Activated CD4-positive, alpha-beta T cell treated with anti-CD3 and anti-CD28 coated beads, Interleukin-2, amount 50 U/mL, for 1 hour (primary cell): ENCODE measurements at places on chromosomes 7 and 10.

GRCh38 chr7:73647725-73648592, 19.7 kb upstream of the VPS37D start:
- DNase-seq = peak; percentile 25

DNA sequence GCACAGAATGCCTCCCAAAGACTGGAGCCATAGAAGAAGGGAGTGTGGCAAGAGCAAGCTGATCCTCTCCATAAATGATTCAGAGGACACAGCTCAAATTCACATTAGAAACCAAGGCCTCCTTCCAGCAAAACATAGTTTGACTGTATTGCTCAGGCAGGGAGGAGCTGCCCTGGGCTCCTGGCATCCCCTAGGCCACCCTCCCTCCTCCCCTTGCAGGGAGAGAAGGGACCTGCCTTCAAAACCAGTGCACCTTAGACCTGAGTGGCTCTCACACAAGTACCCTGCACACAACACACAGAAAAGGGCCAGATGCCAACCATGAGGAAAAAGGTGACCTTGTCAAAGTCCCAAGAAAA, 64.7 kb downstream of the CREB3L2 start:
- DNase-seq = no peak

- no peak for DNase-seq
Observed at GRCh38 chr7:110407706-110408105, 683.2 kb upstream of the LRRN3 start.

GRCh38 chr10:71659111-71659634, 60.4 kb downstream of the C10orf105 start:
- DNase-seq = no peak

GRCh38 chr10:21732067-21732772, 198.2 kb downstream of the MLLT10 start:
- peak; percentile 19 for DNase-seq

GRCh38 chr10:36515319-36515718, 610.1 kb upstream of the ANKRD30A start:
- DNase-seq = no peak

DNA sequence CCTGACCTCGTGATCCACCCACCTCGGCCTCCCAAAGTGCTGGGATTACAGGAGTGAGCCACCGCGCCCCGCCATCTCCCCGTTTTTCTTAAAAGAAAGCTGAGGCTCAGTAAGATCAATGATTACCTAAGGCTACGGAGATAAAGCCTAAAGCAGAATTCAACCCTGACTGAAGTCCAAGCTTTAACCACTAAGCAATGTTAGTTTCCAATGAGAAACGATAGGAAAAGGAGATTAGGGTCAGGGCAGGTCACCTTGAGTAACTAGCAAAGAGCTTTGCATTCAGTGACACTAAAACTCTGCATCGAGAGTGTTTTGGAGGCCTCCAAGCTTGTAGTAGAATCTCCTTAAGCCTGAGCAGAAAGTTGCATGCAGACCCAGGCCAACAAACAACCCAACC, 17.6 kb upstream of the PRXL2A start:
- no peak for DNase-seq

DNA sequence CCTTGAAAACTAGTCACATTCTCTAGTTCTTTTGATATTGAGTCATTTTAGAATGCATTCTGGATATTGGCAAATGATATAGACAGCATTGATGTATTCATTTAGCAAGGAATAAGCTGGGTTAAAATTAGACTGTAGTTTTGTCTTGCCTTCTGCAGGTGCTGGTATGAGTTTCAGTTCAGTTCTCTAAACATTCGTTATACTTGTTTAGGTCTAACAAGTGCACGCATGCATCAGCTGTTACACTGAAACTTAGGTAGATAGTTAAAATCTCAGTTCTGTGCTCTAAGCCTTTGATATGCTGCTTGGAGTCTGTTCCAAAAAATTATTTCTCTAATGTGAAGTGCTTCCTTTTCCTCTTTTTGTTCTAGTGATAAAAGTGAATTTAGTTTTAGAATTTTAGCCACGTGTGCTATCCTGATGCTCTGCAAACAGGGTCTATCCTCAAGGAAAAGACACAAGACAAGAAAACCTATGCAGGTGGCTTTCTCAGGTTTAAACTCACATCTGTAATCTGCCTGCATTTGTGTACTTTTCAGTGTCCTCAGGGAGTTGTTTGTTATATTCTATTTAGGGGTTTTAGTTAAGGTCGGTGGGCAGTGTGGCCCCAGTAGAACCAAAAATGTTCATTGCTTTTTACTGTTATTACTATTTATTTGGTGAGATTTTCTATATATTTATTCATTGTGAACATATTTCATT, 409.0 kb downstream of the CDC14C start:
- no peak for DNase-seq

- DNase-seq = no peak
Observed at GRCh38 chr10:62297857-62298256, 29.2 kb upstream of the RTKN2 start.

DNA sequence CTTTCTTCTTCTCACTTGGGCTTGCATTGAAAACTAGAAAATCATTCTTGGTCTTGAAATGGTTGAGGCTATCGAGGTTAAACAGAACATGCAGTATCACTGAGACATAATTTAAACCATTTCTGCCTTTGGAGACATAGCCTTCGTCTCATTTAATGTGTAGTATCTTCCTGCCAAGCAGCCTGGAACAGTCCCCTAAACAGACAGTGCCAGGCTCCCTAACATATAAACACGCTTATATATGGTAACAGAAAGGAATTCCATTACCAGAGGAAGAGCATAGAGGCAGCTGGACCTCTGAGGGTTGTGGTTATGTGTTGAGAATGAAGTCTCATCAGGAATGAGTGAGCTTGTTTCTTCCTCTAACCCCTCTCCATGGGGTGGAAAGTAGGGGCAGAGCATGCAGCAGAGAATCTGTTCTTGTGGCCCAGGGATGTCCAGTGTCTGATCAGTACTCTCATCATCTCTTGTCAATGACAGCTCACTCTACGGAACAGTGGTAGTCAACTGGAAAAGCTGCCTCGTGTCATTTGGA, 11.2 kb downstream of the CACNB2 start:
- no peak for DNase-seq

DNA sequence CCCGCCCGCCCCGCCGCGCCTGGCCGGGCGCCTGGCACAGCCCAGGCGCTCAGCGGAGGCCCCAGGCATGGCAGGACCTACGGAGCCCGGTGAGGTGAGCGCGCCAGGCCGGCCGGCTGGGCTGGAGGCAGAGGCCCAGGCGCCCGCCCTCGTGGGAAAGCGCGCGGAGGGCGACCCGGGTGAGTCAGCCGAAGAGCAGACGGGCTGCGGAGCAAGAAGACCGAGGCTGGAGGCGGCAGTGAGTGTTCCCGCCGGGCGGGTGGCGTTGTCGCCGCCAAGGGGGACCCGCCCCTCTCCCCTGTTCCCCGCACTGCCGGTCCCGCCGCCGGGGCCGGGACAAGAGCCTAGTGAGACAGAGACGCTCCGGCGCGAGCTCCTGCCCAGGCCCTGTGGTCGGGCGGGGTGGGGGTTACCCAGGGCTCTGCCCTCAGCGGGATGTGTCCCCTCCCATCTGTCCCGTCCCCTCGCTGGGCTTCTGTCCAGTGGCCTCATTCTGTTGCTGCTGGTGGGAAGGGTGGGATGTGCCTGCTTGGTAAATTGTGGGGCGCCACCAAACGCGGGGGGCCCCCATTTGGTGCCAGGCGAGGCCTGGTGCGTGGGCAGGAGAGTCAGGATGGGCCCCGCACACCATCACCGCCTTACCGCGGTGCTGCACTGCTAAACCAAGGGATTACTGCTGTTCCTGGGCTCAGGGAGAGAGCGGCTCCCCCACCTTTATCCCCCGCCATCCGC, 17.0 kb upstream of the NODAL start:
- peak; percentile 27 for DNase-seq

GRCh38 chr10:19872504-19873271, 56.5 kb downstream of the PLXDC2 start:
- no peak for DNase-seq

DNA sequence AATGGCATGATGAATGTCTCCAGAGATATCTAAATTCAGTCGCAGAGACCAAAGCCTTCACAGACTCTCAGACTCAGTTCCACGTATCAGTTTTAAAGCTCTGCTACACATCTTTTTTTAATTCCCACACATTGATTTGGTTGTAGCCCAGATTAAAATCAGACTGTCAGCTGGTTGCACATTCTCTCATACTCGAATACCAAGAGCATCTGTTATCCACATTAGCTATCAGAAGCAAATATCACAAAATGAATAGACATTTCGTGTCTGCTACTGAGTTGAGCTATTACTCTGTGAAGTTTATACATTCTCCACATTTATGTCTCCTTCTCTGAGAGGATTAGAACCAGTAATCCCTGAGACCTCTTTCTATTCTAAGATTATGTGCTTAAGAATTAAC, 229.2 kb downstream of the GPAM start:
- DNase-seq = no peak

- DNase-seq = peak; percentile 39
Observed at GRCh38 chr7:6436385-6436685, 11.4 kb downstream of the DAGLB start.

- DNase-seq = no peak
Observed at GRCh38 chr10:62399211-62399610, 25.0 kb downstream of the ZNF365 start.

DNA sequence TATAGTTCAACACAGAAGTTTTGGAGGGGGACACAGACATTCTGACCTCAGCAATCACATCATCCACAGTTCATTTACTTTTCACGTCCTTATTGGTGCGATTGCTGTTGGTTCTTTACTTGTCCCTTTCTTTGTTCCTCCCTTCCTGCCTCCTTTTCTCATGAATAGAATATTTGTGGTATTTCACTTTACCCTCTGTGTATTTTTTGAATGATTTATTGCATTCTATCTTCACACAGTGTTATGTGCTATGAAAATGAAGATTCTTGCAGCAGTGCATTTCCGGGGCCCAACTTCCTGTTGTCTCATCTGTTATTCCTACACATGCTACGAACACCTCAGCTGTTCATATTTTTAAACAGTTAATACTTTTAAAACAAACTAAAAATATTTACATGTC, 179.6 kb downstream of the ZMYND11 start:
- DNase-seq = no peak

DNA sequence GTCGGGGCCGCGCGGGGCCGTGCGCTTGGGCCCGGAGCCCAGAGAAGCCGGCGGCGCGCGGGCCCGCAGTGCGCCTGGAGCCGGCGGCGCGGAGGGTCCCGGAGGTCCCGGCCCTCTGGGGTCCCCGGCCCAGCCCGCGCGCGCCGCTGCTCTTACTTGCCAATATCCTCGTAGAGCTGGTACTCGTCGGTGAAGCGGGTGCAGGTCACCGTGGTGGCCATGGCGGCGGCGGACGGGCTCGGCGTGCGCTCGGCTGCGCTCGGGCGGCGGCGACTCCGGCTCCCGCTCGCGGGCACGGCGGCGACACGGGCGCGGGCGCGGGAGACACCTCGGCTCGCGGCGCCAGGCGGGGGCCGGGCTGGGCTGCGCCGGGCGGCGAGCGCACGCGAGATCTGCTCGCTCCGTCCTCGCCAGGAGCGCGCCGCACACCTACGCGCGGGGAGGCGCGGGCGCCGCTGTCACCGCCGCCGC, at the start of gene CAMK2B:
TSS of gene CAMK2B (minus strand) at position 394 of the 471 bp plus-strand sequence. CDS start at position 221, 173 bp downstream.
- DNase-seq = no peak

- no peak for DNase-seq
Observed at GRCh38 chr10:58994226-58995057, 182.0 kb upstream of the PHYHIPL start.

DNA sequence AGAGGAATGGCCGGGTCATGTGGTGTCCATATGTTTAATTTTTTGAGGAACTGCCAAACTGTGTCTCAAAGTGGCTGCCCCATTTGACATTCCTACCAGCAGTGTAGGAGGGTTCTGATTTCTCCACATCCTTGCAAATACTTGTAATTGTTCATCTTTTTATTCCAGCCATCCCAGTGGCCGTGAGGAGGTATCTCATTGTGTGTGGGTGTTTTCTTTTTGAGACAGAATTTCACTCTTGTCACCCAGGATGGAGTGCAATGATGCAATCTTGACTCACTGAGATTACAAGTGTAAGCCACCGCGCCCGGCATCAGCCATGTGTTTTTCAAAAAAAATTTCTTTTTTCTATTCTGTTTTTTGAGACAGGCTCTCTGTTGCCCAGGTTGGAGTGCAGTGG, 38.7 kb upstream of the DLG5 start:
- DNase-seq = no peak

DNA sequence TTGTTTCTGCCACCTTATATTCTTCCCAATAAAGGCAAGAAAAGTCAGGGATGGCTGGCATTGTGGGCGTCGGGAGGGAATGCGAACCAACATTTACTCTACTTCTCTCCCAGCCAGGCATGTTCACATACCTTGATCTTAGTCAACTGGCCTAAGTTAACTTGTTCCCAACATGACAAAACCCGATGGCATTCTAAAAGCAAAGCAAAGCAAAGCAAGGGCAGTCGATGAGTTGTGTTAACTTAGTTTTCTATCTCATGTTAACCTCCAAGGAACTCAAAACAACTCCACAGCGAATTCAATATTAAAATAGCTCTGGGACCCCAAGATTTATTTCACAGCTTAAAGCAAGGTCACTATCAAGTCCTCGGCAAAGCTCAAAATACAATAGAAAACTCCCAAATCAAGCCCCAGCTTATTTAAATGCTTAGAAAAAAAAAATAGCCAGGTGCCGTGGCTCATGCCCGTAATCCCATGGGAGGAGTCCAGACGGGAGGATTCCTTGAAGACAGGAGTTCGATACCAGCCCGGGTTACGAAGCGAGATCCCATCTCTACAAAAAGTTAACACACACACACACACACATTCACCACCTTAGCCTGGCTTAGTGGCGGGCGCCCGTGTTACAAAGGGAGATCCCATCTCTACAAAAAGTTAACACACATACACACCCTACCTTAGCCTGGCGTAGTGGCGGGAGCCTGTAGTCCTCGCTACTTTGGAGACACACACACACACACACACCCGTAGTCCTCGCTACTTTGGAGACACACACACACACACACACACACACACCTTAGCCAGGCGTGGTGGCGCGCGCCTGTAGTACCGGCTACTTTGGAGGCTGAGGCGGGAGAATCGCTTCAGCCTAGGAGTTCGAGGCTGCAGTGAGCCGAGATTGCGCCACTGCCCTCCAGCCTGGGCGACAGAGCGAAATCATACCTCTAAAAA, 901 bp upstream of the CCNY start:
- peak; percentile 21 for DNase-seq

DNA sequence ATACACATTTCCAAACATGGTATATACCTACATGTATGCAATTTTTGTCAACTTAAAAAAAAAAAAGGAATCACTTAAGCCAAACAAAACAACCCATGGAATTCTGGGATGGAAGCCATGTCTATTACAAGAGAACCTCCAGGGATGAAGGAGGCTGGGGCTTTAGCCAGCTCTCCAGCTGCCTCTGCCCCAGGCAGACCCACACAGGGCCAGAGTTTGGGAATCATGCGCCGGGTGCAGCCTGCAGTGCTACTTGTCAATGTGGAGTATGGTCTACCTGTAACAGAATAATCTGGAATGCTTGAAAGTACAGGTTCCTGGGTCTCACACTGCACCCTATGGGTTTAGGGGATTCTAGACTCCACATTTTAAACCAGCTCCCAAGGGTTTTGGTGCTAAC, 10.8 kb downstream of the ATP6V0E2 start:
- no peak for DNase-seq

GRCh38 chr10:93126483-93127052, 52.9 kb downstream of the CYP26A1 start:
- no peak for DNase-seq
